ENCODE measurements at places on chromosomes 5 and 9.

DNA sequence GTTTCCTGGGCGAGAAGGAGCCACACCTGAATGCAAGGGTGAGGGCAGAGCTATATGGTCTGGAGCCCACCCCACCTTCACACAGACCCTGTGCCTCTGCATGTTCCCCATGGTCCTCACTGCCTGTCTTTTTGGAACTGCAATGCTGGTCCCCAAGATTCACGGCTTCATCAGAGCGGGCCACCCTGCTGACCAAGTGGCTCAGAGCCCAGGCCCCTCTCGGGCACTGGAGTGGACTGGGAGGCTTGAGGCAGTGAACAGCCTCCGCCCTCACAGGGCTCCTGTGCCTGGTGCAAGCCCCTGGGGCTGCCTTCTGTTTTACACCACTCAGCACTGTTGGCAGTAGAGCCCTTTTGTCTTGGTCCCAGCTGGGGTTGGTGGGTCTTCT, 143.2 kb downstream of the CACNA1B start:
- DNase-seq, result no peak

DNA sequence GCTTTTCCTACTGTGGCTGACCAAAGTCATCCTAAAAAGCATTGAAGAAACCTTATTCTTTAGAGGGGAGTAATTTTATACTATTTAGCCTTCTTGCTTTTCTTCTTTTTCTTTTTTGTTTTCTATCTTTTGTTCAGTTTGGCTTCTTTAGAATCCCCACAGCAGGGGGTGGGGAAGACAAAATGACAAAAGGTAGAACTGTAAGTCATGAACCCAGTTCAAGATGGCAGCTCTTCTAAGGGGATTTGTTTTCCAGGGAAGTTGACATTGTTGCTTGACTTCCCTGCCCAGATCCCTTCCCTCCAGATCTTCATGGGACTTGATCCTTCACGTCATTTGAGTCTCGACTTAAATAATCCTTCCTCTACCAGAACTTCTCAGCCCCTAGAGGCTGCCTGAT, 692.4 kb upstream of the DMAC1 start:
- no peak for DNase-seq

GRCh38 chr5:157766442-157766841, 22.9 kb downstream of the LSM11 start:
- DNase-seq, result no peak

DNA sequence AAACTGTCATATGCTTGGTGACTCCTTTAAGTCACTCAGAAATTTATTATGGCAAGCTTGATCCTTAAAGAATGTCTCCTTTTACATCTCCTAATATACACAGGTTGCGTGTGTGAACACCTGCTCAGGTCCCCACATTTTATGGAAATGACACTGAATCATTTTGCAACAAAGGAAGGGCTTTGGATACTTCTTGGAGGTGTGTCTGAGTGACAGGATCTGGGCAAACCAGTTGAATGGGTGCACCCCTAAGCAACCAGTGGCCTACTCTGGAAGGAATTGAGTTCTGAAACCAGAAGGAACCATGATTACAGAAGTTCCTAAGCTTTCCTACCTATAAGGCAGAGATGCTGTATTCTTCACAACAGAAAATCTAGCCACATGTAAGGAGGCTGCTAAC, 483.9 kb upstream of the KLF4 start:
- DNase-seq, result no peak

- no peak for DNase-seq
Observed at GRCh38 chr9:134553061-134553891, 88.3 kb upstream of the COL5A1 start.

DNA sequence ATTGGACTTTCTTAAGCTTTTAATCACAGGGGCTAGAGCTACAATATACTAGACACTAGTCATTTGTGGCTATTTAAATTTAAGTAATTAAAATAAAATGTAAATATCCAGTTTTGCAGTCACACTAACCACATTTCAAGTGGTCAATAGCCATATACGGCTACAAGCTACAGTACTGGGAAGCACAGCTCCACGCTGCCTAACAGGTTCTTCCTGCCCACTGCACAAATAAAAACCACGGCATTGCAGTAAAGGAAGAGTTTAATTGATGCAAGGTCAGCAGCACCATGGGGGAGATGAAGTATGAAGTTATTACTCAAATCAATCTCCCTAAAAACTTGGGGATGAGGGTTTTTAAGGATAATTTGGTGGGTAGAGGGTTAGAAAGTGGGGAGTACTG, 134.1 kb downstream of the LURAP1L start:
- DNase-seq, result no peak

All from CD4-positive, alpha-beta T cell treated with Interleukin-15 for 4 hours (primary cell).